ENCODE measurements at places on chromosomes 6 and 20.

GRCh38 chr20:1526310-1526709 is 31.2 kb downstream of the SIRPD start:
- DNase-seq, result no peak

- no peak for DNase-seq
Observed at GRCh38 chr6:109093732-109094415, 772 bp downstream of the SESN1 start.

DNA sequence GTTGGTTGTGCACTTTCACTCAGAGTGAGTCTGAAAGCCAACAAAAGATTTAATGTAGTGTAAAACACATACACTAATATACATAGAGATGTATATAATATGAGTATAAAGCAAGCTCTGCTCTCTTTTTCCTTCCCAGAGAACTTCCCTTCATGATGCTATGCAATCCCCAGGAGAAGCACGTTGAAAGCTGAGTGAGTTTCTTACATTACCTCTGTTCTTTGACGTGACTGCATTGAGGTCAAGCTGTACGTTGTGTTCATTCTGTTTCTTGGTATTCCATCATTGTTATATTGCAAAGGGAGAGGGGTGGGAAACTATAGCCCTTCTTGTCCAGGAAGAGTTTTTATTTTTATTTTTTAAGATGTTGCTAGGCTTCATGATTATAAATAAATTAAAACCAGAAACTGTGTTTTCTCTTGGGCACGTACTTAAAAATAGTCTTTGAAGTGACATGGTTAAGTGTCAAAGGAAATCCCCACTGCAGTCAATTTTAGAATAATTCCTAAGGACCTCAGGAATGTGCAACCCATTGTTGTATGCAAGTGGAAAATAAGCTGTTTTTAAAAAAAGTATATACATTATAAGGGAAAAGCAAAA is 651.0 kb downstream of the CD109 start:
- no peak for DNase-seq

GRCh38 chr6:4322846-4323309 is 187.5 kb upstream of the ECI2 start:
- DNase-seq, result no peak

DNA sequence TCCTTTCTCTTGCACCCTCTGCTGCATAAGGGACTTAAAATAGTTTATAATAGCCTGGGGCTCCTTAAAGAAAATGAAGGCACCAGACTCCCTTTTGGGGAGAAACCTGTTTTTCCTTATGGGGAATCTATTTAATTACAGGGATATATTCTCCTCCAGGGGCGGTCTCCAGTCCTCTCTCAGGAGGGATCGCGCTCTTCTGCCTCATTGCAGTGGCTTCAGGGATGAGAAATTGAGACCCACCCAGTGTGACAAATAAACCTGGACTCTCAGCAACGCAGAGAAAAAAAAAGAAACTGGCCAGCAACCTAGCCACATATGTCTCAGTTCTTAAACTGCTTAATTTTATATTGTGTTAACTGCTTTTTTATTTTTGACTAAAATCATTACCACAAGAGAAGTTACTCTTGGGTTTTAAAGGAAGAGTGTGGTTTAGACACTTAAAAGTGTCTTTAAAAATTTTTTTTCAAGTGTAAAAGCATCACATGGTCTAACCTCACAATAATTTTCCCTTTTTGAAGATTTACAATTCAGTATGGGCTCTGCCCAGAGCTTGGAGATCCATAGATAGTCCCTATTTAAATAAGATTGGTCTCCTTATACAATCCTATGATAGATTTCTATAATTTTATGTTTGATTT is 11.7 kb upstream of the GOPC start:
- no peak for DNase-seq

DNA sequence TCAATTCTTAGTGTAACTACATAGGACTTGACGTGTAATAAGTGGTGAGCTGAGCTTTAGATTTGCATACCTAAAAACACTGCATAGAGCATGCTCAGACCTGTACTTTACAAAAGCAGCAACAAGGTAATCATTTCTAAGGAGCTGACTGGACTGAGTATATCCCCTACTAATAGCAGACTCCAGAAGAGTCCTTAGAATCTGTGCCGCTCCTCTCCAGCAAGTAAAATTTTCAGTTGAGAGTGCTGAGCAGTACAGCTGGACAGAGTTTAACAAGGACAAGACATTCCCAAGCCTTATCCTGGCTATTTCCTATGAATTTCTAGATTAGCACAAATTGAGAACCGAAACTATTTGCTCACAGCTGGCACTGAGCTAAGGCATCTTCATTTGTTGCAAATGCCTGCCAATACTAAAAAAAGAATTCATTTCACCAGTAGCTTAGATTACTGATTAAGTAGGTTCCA is 26.1 kb upstream of the KLHL31 start:
- no peak for DNase-seq

DNA sequence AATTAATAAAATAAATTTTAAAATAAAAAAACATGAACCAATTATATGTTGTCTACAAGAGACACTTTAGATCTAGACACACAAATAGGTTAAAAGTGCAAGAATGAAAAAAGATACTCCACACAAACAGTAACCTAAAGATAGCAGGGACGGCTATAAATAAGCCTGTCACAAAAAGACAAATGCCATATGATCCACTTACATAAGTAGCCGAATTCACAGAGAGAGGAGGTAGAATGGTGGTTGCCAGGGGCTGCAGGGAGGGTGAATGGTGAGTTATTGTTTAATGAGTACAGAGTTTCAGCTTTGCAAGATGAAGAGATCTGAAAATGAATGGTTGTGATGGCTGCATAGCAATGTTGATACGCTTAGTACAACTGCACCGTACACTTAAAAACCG is 32.7 kb downstream of the KATNA1 start:
- DNase-seq, result no peak

DNA sequence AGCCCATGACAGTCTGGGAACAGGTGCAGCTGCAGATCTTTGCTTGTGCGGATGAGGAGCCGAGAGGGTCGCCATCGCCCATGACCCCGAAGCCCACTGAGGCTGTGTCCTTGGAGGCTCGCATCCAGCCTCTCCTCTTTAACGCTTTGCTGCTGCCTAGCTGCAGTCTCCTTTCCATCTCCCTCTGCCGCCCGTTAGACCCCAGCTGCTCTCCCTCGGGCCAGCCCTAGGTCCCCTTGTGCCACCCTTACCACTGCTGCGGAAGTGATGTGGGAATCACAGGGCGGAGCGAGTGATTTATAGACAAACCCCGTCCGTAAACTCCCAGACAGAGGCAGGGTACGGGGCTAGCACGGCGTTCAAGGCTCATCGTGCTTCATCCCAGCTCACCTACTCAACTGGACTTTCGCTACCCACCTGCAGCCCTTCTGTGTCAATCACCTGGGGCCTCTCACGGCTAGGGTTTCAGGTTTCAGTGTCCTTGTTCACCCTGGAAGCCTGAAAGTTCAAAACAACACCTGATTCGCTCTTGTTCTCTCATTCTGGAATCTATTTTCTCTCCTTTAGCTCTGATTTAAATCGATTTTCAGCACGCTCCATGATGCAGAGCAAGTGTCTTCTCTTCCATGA is 76.1 kb downstream of the PAX1 start:
- DNase-seq, result no peak

GRCh38 chr6:10323018-10323417 is 91.9 kb downstream of the TFAP2A start:
- DNase-seq, result no peak

DNA sequence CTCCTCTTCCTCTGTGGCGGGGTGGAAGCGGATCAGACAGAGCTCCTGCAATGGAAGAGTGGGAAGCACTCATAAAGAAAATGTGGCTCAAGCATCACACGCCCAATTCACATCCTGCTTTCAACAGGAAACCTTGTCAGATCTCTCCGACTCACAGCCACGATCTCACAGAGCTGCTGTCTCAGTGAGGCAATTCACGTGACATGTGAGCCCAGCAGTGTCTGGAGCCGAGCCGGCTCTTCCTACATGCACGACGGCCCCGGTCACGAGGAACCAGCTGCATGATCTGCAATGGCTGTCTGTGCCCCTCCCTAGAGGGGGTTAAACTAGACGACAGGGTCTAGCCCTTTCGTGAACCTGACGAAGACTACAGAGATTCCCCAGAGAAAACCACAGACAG is 29.5 kb upstream of the TCFL5 start:
- no peak for DNase-seq

DNA sequence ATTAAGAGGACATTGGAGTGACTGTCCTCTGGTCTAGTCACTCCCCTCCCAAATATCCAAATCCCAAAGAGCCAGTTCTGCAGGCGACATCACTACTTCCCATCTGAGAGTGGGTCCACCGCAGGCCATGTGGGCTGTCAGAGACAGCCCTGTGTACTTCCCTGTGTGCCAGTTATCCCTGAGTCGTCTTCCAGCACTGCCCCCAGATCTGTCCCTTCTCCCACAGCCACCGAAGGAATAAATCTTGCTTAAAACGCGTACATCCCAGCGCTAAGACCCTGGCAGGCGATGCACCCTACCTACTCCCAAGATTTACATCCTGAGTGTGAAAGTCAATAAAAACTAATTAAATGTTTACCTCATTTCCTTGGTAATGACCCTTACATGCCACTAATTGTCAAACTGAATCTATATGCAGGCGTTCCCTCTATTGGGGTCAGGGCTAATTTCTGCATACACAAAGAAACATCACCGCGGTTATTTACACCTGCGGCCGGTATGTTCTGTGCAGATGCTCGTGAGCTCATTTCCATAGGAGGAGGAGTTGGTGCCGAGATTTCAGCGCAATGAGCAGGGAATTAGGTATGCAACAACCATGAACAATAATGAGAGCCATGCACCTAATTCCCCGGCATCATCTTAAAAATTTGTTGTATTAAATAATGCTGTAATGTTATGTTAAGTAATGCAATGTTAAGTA is 31.3 kb upstream of the CDH4 start:
- no peak for DNase-seq

DNA sequence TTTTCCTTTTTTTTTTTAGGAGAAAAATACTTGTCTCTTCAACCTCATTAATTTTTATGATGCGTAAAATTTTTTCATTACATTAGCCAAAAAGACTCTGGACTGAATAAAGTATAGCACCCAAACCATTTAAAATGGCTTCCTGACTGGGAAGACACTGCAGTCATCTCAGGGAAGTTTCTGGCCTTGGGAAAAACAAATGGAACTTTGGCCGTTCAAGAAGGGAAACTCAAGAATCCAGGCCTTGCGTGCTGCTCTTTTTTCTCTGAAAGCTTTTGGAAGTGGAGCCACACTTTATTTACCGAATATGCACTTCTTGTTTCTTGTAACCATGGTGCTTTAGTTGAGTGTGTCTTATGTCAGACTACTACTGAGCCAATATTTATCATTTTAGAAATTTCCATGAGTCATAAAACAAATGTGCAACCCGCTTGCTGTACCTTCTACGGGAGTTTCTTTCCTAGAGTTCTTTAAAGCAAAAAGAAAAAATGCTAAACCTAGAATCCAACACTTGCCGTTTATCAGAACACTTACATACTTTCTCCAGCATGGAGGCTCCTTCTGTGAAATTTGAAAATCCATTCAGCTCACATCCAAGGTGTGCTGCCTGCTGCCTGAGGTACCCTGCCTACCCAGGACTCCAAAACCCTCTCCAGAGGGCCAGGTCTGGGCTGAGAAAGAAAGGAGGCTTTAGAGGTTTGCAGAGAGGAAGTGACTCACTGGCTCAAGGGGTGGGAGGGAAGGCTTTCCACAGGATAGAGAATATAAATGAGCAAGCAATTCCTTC is 11.5 kb upstream of the DSTN start:
- DNase-seq, result no peak

DNA sequence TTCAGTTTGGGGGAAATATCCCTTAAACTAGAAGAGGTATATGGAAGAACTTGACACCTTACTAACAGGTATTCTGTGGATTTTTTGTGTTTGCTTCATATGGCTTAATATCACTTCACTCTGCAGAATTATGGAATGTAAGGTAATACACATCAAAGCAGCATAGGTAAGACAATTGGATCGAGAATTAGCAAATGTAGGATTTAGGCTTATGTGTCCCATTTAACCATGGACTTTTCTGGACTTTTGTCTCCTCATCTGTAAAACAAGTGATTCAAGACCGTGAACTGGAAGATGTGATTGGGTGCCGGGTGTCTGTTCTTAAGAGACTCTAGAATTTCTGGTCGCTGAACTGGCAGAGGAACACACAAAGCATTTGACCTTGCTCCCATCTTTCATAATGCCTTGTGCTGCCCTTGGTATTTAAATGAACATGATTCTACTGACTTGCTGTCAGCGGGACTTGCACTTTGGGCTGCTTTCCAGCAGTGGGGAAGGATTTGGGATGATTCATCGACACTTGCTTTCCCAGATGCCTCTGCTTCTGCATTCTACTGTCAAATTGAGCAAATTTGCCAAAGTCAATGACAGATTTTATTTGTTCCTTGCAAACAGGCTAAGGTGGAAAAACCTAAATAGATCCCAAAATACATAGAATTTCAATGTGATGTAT is 199.8 kb downstream of the PLCB1 start:
- no peak for DNase-seq

DNA sequence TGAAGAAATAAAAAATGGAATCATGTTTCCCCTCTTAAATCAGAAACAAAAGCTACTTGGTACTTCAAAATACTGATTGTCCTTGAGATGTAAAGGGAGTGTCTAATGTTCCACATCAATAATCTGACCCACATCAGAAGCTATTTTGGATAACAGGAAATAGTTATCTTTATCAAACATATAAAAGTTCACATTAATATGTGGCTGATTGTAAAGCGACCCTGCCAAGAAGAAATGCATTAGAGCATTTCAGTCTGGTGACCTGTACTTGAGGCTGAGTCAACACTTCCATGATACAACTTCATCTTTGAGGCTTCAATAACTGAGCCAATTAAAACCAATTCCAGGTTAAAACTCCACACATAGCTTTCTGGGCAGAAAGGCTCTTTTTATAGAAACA is 31.8 kb downstream of the SYNE1 start:
- no peak for DNase-seq

DNA sequence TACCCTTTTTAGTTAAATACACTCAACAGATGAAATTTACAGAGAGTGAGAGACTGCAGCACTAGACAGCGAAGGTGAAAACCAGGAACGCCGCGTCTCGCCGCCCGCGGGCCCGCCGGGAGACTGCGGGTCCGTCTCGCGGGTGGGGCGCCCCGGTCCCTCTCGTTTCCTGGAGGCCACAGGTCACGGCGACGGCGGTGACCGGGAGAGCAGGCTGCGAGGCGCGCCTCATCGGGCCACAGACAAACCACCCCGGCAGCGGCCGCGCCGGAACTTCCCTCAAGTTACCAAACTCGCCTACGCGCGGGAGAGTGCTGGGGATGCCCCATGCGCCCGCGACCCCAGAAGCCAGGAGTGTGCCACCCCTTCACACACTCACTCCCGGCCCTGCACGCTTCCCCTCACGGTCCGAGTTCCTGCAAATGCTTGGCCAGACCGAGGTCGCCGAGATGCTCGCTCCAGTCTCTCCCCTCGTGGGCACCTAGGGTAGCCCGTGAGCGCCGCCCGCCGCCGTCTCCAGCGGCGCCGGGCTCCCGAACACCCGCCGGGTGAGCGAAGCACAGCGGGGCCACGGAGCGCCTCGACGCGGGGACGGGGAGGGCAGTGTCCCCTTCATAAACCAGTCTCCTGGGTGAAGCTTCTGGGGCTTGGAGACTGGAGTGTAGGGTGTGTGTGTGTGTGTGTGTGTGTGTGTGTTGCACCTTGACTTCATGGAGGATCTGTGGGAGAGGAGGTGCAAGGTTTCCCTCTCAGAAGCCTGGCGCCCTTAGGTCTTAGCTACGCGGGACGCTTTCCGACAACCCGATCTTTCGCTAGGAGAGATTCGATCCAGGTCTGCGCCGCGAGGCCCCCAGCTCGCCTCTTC is 1.4 kb downstream of the BACH2 start:
- DNase-seq, result no peak

- no peak for DNase-seq
Observed at GRCh38 chr20:19730706-19731105, 27.4 kb upstream of the RIN2 start.
